GM23248 (cell line): ENCODE measurements at places on chromosomes 1 and 21. TPM values are rescaled to one million over a fixed set of nuclear protein-coding genes. Genes with fewer than 3 reads are reported as not detected.
A peak's percentile ranks its signal among the peaks of the same experiment; 100 is the strongest.

Gene DIO1
- polyA plus RNA-seq = not detected in 2 replicates

Gene SPRR5
- polyA plus RNA-seq = not detected in 2 replicates

Gene ACTL8
- not detected in 2 replicates for polyA plus RNA-seq

DNA sequence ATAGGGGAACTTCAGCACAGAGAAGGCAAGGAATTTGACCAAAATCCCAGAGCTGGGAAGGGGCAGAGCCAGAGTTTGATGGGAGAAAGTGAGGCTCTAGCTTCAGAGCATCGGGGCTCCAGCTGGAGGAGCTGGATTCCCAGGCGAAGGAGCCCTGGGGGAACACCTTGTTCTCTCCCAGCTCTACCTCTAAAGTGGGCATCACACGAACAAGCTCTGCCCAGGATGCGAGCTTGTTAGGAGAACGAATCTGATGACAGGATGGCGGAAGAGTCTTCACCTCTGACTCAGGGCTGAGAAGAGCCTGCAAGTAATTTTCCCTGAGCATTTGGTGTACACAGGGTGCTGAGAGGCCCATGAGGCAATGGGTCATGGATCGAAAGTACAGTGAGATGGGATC is 22.0 kb downstream of the TNNT2 start:
- DNase-seq = no peak
- H3K36me3 ChIP-seq = no peaks in the 10 kb centered on the region
- H3K27me3 ChIP-seq = peaks cover 23% of the 10 kb centered on the region

GRCh38 chr1:59057796-59058195 is 239.1 kb upstream of the FGGY start:
- no peaks in the 10 kb centered on the region for H3K36me3 ChIP-seq
- H3K4me1 ChIP-seq = peaks cover 27% of the 10 kb centered on the region
- peak overlapping the region; percentile 63 for H3K27ac ChIP-seq
- no peak overlapping the region for H3K4me3 ChIP-seq
- peak; percentile 40 for DNase-seq

GRCh38 chr1:6002714-6003501 is 10.7 kb upstream of the NPHP4 start:
- H3K36me3 ChIP-seq = no peaks in the 10 kb centered on the region
- no peaks in the 10 kb centered on the region for H3K27me3 ChIP-seq
- no peak for DNase-seq
- no peak overlapping the region for H3K27ac ChIP-seq
- no peak overlapping the region for H3K4me3 ChIP-seq

DNA sequence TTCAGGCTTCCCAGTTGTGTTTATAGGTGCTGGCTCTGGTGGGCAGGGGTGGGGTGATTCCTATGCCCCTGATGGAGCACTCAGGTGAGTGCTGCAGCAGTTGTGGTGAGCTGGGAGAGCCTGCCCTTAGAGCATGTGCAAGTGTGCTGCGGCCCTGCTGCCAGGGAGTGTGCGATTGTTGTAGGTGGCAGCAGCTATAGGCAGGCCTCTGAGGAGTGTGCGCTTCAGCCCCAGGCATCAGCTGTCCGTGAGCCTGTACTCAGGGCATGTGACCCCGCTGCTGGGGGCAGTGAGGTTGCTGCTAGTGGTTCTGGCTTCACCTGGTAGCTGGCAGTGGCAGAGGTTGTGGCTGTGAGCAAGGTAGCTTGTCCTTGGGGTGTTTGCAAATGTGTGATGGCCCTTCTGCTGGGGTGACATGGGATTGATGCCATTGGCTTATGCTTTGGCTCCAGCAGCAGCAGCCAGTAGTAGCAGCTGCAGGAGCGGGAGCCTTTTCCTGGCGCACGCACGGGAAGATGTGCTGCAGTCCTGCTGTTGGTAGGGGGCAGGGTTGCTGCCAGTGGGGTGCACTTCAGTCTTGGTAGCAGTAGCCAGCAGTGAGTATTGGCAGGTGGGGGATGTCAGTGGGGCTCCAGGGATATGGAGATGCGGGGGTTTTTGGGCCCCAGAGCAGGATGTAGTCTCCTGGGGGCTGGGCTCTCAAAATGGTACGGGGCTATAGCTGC is 37.7 kb downstream of the SYCP1 start:
- H3K36me3 ChIP-seq = no peaks in the 10 kb centered on the region
- no peak for DNase-seq

DNA sequence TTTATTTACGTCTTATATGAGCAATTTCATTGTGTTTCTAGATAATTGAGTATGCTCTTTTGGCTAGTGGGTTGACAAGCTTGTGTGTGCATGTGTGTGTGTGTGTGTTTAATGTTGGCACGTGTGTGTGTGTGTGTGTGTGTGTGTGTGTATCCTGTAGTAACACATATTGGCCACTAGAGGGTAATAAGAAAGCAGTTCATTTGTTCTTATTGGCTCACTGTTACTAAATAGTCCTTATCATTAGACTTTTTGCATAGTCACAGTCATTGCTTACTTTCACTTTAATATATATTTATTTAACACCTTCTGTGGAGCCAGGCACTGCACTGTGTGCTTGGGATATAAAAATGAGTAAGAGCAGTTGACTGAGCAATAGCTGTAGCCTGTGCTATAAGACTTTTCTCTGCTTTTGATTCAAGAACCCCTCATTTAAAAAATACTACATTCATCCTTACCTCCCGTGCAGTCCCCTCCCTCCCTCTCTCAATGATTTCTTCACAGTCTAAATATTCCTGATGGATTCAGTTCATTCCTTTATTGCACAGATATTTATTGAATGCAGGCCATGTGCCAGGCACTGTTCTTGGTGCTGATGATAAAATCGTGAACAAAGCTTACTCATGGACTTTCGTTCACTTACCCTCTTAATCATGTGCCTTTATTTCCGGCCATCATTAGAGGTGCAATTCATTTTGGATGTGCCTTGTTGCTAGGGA is 96.7 kb downstream of the DYRK1A start:
- DNase-seq = peak; percentile 79
- no peaks in the 10 kb centered on the region for H3K36me3 ChIP-seq
- no peaks in the 10 kb centered on the region for H3K27me3 ChIP-seq
- peak overlapping the region; percentile 68 for H3K27ac ChIP-seq

- no peak for DNase-seq
- peaks cover 27% of the 10 kb centered on the region for H3K4me1 ChIP-seq
- no peak overlapping the region for H3K4me3 ChIP-seq
- no peaks in the 10 kb centered on the region for H3K27me3 ChIP-seq
- no peaks in the 10 kb centered on the region for H3K36me3 ChIP-seq
These were observed 26.6 kb downstream of the ATF3 start for GRCh38 chr1:212635141-212635631.
